ENCODE measurements at places on chromosomes 7 and 10.

- no peak for DNase-seq
Measured at GRCh38 chr10:31926160-31926559, 2.5 kb downstream of the ARHGAP12 start.

- DNase-seq: no peak
Measured at GRCh38 chr10:70714951-70715350, 42.6 kb downstream of the ADAMTS14 start.

- DNase-seq: no peak
Measured at GRCh38 chr7:138226001-138226476, 149.8 kb downstream of the AKR1D1 start.

- no peak for DNase-seq
Measured at GRCh38 chr7:36185756-36186155, 32.7 kb downstream of the EEPD1 start.

DNA sequence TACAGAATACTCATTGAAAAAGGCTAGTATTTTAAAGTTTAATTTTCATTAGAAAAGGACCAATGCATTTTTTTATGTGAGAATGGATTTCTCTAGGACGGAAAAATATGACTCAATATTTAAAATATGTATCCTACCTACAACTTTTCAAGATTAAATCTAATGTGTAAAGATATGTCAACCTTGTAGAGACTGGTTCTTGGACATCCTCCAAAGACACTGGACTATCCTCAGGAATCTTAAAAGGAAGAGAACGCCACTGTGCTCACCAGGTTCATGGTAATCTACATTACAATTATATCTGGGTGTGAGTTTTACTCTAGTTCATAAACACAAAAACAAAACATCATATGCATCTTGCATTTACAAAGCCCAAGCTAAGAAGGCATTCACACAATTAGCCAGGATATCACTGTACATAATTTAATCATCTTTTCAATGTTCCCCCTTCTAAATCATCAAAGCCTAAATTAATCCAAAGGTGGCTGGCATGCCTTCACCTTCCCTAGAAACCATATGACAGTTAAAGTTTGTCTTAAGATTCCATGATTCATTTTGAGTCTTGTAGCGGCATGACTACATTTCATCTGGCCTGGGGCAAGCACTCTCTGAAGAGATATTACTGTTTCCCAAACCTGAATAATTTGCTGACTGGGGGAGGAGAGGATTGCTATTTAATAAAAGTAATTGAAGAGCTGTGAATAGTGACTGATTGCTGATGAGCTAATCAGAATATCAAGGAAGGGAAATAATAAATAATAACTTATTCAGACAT is 12.0 kb downstream of the SGCE start:
- DNase-seq: no peak

- DNase-seq: no peak
Measured at GRCh38 chr10:30459283-30459682, 25.3 kb downstream of the MAP3K8 start.

Data from stimulated activated CD4-positive, alpha-beta T cell treated with anti-CD3 and anti-CD28 coated beads, TNF-alpha, amount 100 ng/mL, for 4 hours (primary cell).